ENCODE measurements at places on chromosomes 12 and 14.

GRCh38 chr14:49058511-49058910, 527.7 kb downstream of the RPS29 start:
- no peak for DNase-seq

GRCh38 chr14:66284346-66284745, 201.8 kb upstream of the CCDC196 start:
- DNase-seq: no peak

DNA sequence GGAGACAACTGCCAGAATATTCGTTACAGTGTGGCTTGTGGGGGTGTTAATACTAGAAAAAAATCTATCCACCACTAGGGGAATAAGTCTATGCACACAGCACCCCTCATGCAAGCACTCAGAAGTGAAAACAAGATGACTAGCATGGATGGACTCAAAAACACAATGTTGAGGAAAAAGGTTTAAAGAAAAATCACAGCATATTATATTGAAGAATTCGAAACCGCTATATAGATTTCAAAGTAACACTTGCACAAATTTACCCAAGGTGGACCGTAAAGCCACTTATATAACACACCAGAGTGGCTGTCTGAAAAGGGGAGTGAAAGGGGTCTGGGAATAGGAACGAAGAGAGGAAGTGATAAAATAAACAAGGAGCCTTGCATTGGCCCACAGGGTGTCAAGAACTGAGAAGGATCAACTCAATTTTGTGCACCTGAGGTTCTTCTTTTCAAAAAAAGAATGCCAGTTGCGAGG, 544 bp downstream of the ABCD4 start:
- DNase-seq: peak; percentile 73

DNA sequence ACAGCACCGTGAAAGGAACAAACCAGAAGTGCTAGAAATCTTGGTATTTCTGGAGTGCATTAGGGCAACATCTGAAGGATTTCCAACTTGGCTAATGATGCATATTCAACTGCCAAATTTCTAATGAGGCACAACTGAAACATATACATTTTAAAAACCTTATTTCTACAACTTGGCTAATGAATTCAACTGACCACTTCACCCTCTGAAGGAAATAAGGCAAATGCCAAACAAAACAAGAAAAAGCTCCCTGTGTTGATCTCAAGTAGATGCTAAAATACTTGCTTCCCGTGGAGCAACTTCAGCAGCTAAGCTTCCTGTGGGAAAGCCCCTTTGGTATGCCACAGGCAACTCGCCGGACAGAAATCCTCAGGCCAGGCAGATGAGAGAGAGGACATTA, 167.1 kb downstream of the TTC7B start:
- peak; percentile 39 for DNase-seq

DNA sequence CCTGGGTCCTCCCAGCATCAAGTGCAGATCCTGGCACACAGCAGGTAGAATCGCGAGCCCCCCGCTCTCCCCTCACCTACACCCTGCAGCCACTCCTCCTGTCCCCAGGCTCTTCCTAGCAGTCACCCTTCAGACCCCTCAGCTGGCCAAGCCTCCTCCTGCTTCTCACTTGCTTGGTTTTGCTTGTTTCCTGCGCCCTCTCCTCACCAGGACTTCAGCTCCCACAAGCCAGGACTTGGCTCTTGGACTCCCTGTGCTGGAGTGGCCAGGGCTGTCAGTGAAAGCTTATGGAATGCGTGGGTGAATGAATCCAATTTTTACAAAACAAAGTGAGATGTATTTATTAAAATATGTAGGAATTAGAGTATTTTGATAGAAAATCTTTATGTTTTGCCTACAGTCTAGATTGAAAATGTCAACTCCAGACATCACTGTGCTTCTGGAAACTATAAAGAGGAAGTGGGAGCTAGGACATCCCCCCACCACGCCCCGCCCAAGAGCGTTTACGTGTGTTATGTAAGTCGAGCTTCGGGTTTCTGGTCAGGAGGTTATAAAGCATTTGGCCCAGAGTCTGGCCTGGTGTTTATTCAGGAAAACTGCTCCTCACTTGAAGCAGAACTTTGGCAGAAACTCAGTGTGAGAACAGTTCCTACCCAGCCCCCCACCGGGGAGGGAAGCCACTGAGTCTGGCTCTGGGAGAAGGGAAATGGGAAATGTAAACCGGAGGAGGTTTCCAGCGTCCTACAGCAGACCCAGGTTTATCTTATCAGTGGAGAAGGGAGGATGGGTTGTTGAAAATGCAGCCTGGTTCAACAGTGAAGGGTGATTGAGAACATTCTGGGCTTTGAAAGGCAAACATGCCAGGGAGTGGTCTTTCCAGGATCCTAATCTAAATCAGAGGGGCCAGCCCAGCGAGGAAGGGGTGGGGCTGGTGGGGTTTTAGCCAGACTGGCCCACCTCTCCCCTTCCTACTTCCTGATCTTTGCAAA, 8.8 kb downstream of the ALDH2 start:
- DNase-seq: peak; percentile 92

- no peak for DNase-seq
Measured at GRCh38 chr14:68318828-68319227, 474.0 kb downstream of the ZFP36L1 start.

GRCh38 chr12:104280717-104281458, 22.7 kb upstream of the EID3 start:
- DNase-seq: peak; percentile 50

- no peak for DNase-seq
Measured at GRCh38 chr12:3185260-3185870, 108.2 kb downstream of the TSPAN9 start.

DNA sequence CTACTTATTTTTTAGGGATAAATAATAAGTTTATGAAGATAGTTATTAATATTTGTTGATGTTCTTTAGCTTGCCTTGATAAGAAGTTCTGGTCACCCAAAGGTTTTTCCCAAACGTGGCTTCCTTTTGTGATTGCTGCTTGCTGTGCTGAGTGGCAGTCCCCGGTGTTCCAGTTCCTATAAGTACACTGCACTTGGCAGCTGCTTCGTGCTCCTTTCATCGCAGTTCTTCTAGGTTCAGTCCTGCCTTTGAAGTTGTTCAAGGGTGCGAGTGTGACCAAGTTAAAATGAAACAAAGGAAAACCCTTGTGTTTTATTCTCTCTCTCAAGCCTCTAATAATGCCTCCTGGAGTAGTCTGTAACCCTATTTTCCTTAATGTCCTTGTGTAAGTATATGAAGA, 128.5 kb upstream of the ATF1 start:
- DNase-seq: no peak

DNA sequence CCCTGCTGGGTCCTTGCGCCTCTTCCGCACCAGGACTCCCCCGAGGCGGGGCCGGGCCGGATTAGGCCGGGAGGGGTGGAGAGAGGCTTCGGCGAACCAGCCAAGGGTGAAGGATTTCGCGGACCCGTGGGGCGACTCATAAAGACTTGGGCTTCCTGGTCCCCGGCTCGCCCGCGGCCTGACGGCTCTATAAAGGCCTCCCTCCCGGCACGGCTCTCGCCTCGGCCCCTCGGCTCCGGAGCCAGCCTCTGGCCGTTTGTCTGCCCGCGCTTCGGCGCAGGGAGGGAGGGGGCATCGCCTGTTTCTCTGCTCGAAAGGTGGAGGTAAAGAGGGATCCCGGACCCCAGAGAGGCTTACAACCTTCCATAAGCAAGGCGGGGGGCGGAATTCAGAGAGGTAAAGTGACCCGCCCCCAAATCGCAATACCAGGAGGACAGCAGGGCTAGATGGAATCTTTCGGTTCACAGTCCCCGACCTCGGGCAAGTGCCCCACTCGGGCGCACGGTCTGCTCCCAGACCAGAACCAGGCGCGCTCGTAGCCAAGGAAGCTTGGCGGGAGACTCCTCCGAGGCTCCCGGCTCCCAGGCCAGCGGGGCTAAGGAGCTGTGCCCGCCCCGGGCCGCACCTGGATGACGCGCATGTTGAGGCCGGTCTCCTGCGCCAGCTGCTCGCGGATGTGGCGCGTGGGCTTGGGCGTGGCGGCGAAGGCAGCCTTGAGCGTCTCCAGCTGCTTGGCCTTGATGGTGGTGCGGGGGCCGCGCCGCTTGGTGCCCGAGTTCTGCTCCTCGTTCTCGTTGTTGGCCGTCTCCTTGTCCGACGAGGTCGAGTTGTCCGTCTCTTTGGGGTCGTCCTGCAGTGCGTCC, 3.9 kb downstream of the LHX5 start:
- no peak for DNase-seq

DNA sequence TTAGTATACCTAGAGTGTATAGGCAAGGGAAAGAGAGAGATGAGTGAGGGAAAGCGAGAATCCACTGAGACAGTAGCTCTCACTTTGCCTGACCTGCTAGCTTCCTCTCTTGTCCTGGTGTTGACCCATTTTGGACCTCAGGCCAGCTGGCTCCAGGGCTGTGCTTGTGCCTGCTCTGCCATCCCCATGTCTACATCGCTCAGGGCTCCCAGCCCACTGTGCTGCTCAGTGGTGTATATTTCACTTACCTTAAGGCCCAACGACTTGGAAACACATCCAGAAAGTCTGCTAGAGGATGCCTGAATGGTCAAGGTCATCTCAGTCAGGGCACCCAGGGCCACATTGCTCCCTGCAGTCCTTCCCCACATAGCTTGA, 964 bp upstream of the SERPINA4 start:
- no peak for DNase-seq

DNA sequence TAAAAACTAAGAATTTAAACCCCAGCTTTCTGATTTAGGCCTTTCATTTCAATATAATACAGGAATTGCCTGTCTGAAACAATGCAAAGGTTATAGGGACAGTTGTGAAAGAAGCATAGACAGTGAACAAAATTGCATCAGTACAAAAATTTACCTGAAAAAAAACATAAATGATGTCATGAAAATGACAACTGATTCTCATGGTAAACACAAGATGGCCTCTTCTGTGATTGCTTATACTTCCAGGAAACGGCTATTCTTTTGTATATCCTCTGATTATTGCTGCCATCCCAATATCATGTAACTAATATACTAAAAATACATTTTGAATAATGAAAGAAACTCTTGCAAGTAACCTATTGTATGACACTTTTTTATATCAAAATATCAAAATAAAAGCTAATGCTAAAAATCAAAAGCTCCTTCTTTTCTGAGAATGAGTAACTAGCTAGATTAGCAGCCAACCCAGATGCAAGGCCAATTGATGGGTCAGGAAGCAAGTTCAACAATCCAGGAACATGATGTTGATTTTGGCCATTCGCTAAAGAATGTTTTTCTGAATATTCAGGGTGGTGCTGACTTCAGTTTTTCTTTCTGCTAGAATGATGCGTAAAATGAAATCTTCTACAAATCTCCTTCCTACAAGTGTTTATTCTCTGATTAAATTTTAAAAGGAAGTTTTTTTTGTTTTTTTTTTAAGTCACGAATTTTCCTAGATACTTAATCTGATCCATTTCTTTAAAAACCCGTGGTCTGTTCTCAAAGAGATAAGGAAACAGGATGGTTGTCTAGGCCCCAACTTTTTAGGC, 83.6 kb downstream of the ALX1 start:
- DNase-seq: no peak

- peak; percentile 57 for DNase-seq
Measured at GRCh38 chr14:24875991-24876878, 173.7 kb downstream of the STXBP6 start.

- DNase-seq: no peak
Measured at GRCh38 chr14:20499108-20499507, 6.2 kb upstream of the RNASE10 start.

DNA sequence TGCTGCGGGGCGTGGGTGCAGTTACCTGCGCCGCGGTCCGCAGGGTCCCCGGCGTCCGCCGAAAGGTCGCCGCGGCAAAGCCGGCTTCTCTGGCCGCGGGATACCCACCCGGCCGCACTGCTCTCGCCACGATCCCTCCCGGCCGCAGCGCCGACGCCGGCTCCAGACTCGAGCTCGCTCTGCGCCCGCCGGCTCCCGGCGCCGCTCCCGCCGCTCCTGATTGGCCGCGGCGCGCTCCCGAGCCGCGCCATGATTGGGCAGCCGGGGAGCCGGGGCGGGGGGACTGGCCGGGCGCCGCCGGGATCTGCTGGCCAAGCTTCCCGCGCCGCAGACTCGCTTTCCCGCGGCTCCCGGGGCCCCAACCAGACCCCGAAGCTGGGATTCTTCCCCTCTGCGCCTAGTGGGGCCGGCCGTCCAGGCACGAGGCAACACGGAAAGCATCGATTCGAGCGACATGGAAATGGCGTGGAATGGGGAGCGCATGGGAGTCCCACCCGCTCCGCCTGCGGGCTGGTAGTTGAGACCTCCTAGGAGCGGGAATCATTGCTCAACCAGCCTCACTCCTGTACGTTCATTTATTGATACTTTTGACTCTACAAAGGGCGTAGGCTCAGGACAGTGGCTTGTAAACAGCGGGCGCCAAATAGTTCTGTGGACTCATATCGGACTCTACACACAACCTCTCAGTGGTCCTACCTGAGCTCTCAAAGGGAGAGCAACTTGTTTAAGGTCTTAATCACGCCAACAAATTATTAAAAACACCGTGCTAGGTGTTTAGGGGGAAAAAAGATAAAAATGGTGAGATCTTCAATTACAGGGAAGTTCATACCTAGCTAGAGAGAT, 36.4 kb upstream of the STON2 start:
- peak; percentile 93 for DNase-seq

- DNase-seq: no peak
Measured at GRCh38 chr14:60807971-60808370, 73.4 kb downstream of the MNAT1 start.

DNA sequence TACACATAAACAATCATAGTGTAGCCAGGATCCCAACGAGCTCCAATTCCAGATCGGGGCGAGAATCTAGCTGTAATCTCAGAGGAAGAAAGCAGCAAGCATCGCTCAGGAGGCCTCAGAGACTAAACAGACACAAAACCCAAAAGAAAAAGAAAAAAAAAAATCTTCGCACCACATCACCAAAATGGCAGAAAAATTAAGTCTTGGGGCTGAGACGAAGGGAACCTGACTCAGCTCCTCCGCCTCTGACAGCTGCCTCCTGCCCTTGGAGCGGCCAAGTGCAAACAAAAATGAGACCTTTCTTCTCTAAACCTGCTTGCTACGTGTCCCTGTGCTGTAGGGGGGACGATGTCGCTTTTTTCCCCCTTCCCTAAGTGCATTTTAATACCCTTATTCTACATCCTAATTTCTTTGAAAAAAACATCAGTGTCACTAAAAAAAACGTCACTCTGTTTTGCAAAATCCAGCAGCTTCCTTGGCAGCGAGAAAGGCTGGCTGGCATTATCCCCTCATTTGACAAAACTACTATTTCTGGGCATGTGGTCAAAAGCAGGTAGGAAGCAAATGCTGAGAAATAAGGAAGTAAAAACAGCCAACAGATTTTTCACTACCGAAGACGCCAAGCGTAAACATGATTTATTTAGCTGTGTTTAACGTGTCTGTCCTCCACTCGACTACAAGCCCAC, 30.5 kb downstream of the BCL11B start:
- DNase-seq: no peak

- DNase-seq: peak; percentile 35
Measured at GRCh38 chr14:69052181-69052601, 73.1 kb upstream of the ACTN1 start.

GRCh38 chr12:2583642-2584401, 210.9 kb upstream of the FKBP4 start:
- DNase-seq: no peak

DNA sequence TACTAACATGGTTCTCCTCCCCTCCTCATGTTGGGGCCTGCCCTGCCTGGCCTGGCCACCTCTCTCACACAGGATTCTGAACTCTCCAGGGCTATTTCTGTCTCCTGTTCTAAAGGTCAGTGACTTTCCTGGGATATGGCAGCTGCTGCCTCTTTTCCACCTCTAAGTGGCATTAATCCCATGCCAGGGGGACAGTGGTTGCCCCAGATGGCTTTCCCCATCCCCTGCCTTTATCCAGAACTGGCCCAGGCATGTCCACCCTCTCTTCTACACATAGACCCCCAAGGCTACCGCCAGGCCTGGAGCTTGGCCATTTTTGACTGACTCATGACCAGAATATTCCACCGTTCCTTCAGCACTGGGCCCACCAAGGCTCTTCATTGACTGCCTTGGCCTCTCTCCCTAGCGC, 90.4 kb downstream of the IRF2BPL start:
- DNase-seq: no peak

GRCh38 chr12:110717037-110717436, 25.7 kb downstream of the PPP1CC start:
- DNase-seq: no peak

Data from suppressor macrophage treated with lipopolysaccharide for 1 hour (primary cell).